ENCODE measurements at places on chromosomes 5 and 9.

DNA sequence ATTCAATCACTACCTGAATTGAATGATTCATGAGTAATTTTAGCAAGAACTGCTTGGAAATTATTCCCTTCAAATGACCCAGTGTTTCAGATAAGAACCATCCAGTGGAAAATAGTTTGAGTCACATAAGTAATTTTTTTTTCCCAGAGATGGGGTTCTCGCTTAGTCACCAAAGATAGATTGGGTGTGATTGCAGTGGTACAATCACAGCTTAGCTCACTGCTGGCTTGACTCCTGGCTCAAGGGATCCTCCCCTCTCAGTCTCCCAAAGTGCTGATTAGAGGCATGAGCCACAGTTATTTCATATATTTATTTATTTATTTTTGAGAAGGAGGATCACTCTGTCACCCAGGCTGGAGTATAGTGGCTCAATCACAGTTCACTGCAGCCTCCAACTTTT, 574.5 kb upstream of the ARRDC3 start:
- H3K4me1 ChIP-seq: no peaks in the 10 kb centered on the region
- H3K36me3 ChIP-seq: no peaks in the 10 kb centered on the region
- no peaks in the 10 kb centered on the region for H3K27me3 ChIP-seq
- no peak for DNase-seq

GRCh38 chr5:111076091-111076490, 4.6 kb downstream of the TSLP start:
- DNase-seq: no peak
- H3K36me3 ChIP-seq: no peaks in the 10 kb centered on the region

- H3K36me3 ChIP-seq: no peaks in the 10 kb centered on the region
- H3K4me3 ChIP-seq: no peak overlapping the region
- peaks cover 3% of the 10 kb centered on the region for H3K4me1 ChIP-seq
- no peaks in the 10 kb centered on the region for H3K27me3 ChIP-seq
These were observed 9.4 kb upstream of the ZFP62 start for GRCh38 chr5:180870276-180871068.

GRCh38 chr9:134629061-134629585, 12.5 kb upstream of the COL5A1 start:
- no peaks in the 10 kb centered on the region for H3K4me1 ChIP-seq
- no peak overlapping the region for H3K4me3 ChIP-seq
- no peak overlapping the region for H3K27ac ChIP-seq
- DNase-seq: no peak
- H3K36me3 ChIP-seq: no peaks in the 10 kb centered on the region

GRCh38 chr5:160747987-160748386, 104.0 kb downstream of the ATP10B start:
- DNase-seq: no peak
- no peak overlapping the region for H3K4me3 ChIP-seq
- H3K27ac ChIP-seq: no peak overlapping the region
- H3K36me3 ChIP-seq: no peaks in the 10 kb centered on the region
- no peaks in the 10 kb centered on the region for H3K4me1 ChIP-seq

DNA sequence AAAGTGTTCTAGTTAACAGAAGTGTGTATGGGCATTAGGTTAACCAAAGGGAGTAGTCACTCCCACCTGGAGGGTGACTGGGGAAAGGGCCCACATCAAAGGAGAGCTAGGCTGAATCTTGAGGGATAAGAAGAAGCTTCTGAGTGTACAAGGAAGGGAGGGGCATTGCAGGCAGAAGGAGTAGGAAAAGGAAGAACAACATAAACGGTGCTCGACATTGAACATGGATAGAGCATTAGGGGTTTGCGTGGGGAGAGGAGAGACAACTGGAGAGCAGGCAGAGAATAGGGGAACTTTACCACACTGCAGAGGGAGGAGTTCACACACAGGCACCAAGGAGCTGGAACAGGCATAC, 5.3 kb upstream of the GLRX start:
- no peak overlapping the region for H3K4me3 ChIP-seq
- no peak for DNase-seq

GRCh38 chr5:142438573-142438972, 113.8 kb upstream of the SPRY4 start:
- H3K27ac ChIP-seq: no peak overlapping the region
- DNase-seq: no peak
- H3K4me3 ChIP-seq: no peak overlapping the region
- H3K36me3 ChIP-seq: no peaks in the 10 kb centered on the region

- H3K4me1 ChIP-seq: no peaks in the 10 kb centered on the region
- no peaks in the 10 kb centered on the region for H3K36me3 ChIP-seq
- no peaks in the 10 kb centered on the region for H3K27me3 ChIP-seq
- no peak for DNase-seq
- H3K4me3 ChIP-seq: no peak overlapping the region
These were observed 71.3 kb upstream of the VCAN start for GRCh38 chr5:83400241-83400640.

DNA sequence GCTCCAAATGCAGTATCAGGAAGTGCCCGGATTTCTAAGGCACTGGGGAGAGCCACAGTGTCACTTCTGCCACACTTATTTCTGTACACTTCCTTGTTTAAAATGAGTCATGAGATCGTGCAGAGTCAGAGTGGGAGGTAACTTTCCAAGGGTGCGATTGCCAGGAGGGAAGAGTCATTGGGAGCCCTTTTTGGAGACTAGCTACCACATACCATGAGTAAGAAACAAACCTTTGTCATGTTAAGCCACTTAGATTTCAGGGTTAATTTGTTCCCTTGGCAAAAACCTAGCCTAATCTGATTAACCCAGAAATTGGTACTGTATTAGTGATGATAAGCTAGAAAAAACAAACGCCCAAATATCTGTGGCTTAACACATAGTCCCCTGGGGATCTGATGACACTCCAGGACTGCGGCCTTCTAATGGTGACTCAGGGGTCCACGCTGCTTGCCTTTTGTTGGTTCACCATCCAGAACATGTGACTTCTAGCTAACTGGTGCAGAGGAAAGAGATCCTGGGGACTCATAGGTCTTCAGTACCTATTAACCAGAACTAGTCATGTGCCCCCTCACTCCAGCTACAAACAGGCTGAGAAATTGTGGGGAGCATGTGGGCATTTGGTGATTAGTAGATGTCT, 48.6 kb upstream of the TLE1 start:
- no peaks in the 10 kb centered on the region for H3K36me3 ChIP-seq
- no peak overlapping the region for H3K27ac ChIP-seq
- no peaks in the 10 kb centered on the region for H3K4me1 ChIP-seq

DNA sequence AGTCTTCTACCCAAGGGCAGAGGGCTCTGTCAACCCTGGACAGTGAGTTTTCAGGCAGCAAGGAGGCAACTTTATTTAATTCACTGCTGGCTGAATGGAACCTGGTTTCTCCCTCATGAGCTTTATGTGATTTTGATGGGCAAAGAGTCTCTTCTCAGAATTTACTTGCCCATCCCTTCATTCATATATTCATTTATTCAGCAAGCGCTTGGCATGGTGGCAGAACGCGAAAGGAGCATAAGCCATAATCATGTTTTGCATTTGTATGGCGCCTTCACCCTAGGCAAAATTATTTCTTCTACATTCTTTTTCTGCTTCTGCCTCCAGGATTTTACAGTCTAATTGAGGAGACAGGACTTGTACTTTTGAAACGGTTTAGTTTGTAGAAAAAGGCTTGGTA, 8.0 kb downstream of the DELE1 start:
- no peaks in the 10 kb centered on the region for H3K27me3 ChIP-seq
- no peak for DNase-seq

- H3K27me3 ChIP-seq: no peaks in the 10 kb centered on the region
- no peaks in the 10 kb centered on the region for H3K36me3 ChIP-seq
- H3K27ac ChIP-seq: no peak overlapping the region
- no peak overlapping the region for H3K4me3 ChIP-seq
These were observed 1649.8 kb downstream of the EFNA5 start for GRCh38 chr5:106020894-106021293.

- no peak overlapping the region for H3K4me3 ChIP-seq
- H3K27ac ChIP-seq: no peak overlapping the region
- no peaks in the 10 kb centered on the region for H3K27me3 ChIP-seq
- H3K36me3 ChIP-seq: peaks cover 38% of the 10 kb centered on the region
- no peak for DNase-seq
These were observed 58.6 kb downstream of the STARD4 start for GRCh38 chr5:111453747-111454146.

GRCh38 chr5:169416583-169417196, 115.8 kb upstream of the SLIT3 start:
- no peaks in the 10 kb centered on the region for H3K4me1 ChIP-seq
- no peaks in the 10 kb centered on the region for H3K36me3 ChIP-seq
- H3K4me3 ChIP-seq: no peak overlapping the region
- no peak overlapping the region for H3K27ac ChIP-seq
- no peaks in the 10 kb centered on the region for H3K27me3 ChIP-seq

DNA sequence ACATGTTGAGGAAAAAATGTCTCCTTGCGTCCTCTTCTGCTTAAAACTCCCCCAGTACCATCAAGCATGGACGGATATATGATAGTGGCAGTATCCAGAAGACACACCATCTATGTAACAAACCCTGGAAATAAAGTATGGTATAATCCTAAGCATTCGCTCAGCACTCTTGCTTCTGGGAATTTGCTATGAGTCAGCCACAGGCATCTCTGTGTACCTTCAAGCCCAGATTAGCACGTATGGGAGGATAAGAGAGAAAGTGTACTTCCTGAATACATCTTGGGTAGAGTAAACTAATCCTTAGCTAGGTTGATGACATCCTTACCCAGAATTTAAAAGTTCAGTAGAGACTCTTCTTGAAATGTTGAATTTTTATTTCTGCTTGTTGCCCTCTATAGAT, 71.2 kb downstream of the GHR start:
- no peak for DNase-seq
- H3K4me1 ChIP-seq: no peaks in the 10 kb centered on the region
- no peak overlapping the region for H3K27ac ChIP-seq
- no peaks in the 10 kb centered on the region for H3K36me3 ChIP-seq

GRCh38 chr9:13437866-13438265, 158.4 kb upstream of the MPDZ start:
- no peaks in the 10 kb centered on the region for H3K36me3 ChIP-seq
- H3K4me1 ChIP-seq: no peaks in the 10 kb centered on the region
- H3K27me3 ChIP-seq: no peaks in the 10 kb centered on the region
- no peak overlapping the region for H3K27ac ChIP-seq

DNA sequence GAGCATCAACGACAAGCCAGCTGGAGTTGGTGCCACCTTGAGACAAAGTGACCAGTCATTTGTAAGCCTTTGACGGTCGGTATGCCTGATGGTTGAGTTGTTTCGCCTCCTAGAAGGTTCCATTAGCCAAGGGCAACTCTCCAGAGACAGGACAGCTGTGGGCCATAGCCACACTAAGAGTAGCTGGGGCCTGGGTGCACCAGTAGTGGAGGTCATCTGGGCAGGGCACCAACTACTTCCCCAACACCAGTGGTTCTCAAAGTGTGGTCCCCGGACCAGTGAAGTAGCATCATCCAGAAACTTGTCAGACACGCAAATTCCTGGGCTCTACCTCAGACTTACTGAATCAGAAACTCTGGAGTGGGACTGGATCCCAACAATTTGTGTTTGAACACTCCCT, 217.5 kb upstream of the TAS2R1 start:
- no peak overlapping the region for H3K4me3 ChIP-seq
- DNase-seq: no peak

- no peaks in the 10 kb centered on the region for H3K4me1 ChIP-seq
- H3K27ac ChIP-seq: no peak overlapping the region
- H3K4me3 ChIP-seq: no peak overlapping the region
- no peak for DNase-seq
- H3K36me3 ChIP-seq: no peaks in the 10 kb centered on the region
These were observed 133.1 kb downstream of the GABBR2 start for GRCh38 chr9:98575379-98576346.

DNA sequence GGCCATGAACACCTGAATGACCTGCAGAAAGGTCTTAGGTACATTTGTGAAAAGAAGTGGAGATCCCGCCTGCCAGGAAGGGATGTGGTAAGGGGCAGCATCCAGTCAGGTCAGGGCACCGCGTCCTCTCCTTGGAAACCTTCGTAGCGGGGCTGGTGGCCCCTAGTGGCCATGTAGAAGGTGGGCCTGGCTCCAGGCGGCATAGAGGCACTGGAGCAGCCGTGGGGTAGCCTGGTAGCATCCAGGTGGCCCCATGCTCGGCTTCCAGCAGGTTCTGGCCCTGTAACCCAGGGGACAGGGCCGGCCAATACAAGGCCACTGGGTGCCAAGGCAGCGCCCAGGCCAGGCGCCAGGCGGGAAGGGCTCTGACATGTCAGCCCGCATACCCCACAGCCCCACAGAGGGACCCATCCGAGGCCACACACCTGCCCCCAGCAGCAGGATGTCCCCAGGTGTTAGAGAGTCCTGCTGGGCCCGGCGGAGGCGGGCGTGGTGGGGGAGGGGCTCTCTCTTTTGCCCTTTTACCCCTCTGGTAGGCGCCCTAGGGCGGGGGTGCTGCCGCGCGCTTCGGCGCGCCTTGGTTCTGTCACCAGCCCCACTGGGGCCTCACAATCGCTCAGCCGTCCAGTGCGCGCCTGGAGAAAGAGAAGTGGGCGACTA, 58.3 kb upstream of the SPATA31E1 start:
- no peaks in the 10 kb centered on the region for H3K27me3 ChIP-seq
- no peaks in the 10 kb centered on the region for H3K4me1 ChIP-seq
- no peak overlapping the region for H3K4me3 ChIP-seq
- DNase-seq: no peak

DNA sequence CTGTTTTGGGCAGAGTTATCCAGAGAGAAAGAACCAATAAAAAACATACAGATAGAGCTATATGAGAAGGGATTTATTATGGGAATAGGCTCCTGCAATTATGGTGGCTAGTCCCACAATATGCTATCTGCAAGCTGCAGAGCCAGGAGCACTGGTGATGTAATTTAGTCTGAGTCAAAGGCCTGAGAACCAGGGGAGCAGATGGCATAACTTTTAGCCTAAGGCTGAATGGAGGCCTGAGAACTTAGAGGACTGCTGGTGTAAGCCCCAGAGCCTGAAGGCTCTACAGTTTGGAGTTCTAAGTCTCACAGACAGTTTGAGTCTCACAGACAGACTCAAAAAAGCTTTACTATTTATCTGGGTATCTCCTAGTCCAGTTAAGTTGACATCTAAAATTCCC, 263.8 kb downstream of the FBXL7 start:
- no peaks in the 10 kb centered on the region for H3K4me1 ChIP-seq
- no peak overlapping the region for H3K4me3 ChIP-seq
- DNase-seq: no peak
- H3K27me3 ChIP-seq: no peaks in the 10 kb centered on the region
- H3K27ac ChIP-seq: no peak overlapping the region

DNA sequence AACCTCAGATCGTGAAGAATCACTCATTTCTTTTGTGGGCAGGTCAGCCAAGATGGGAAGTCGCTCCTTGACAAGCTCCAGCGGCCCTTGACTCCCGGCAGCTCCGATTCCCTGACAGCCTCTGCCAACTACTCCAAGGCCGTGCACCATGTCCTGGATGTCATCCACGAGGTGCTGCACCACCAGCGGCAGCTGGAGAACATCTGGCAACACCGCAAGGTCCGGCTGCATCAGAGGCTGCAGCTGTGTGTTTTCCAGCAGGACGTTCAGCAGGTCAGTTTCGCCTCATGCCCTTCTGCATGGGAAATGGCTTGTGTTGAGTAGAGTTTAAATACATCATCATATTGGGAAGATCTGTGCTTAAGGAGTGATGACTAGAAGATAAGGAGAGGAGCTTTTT, 173.3 kb downstream of the TRIO start:
- no peak for DNase-seq
- no peaks in the 10 kb centered on the region for H3K4me1 ChIP-seq
- H3K36me3 ChIP-seq: no peaks in the 10 kb centered on the region
- no peaks in the 10 kb centered on the region for H3K27me3 ChIP-seq
- no peak overlapping the region for H3K27ac ChIP-seq
